Stimulated activated CD8-positive, alpha-beta memory T cell treated with anti-CD3 and anti-CD28 coated beads, Interleukin-7, amount 100 ng/mL, for 24 hours (primary cell): ENCODE measurements at places on chromosomes 13 and 19.

GRCh38 chr19:1237754-1238368 lies at the start of gene CBARP:
CBARP (minus strand) TSS chr19:1238005; CDS start chr19:1236100, 1,905 bp downstream.
- DNase-seq = no peak

GRCh38 chr13:49436890-49437289 lies 7.0 kb downstream of the CAB39L start:
- DNase-seq = no peak

GRCh38 chr13:114256547-114256946 lies 21.9 kb downstream of the CDC16 start:
- DNase-seq = no peak

GRCh38 chr19:18044825-18045304 lies 36.9 kb downstream of the ARRDC2 start:
- peak; percentile 81 for DNase-seq

DNA sequence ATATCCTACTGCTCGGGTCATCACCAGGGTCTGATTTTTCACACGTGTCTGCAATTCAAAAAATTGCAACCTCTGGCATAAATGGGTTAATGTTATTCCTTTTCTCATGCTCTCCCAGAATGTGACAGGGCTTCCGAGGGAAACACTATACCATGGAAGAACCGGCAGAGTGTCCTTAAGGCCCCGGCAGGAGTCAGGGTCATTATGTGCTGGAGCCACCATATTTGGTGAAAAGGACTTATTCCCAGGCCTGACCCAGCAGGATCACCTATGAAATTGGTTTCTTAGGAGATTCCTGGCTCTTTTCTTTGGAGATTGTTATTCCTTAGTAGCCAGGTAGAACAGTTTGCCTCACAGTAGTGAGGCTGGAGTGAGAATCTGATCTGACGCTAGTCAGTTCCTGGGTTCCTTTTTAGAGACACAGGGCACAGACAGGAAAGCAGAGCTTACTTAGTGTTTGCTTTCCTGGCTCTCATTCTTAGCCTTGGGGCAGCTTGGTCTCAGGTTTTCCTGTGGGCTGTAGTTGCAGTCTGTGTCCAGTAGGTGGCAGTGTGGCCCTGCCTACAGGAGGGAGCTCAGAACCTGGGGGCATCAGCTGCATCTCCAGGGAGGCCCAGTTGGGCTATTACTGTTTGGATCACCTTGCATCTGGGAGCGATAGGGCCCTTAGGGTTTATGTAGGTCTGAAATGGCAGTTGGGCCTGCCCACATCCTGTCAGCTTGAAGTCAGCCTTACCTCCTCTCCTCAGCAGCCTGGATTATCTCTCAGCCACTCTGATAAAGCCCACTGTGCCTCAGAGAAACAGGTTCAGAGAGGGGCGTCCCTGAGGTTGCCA lies 12.4 kb downstream of the SNRNP70 start:
- peak; percentile 40 for DNase-seq

DNA sequence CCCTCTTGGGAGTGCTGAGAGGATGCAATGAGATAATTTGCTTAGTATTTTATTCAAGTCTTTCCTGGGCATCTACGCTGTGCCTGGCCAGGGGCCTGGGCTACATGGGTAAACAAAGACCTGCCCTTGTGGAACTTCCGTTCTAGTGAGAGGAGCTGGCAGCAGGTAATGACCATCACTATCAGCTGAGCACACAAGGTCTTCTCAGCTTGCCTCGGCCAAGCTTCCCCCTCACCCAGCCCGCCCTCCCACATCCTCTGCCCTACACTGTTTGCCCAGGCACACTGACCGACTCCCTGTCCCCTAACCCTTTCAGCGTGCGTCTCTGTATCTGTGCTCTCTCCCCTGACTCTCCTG lies 8.6 kb upstream of the FKRP start:
- no peak for DNase-seq

- no peak for DNase-seq
These were observed 19.1 kb upstream of the ZNF260 start for GRCh38 chr19:36547001-36547732.

GRCh38 chr13:83333614-83334388 lies 548.5 kb downstream of the SLITRK1 start:
- no peak for DNase-seq

GRCh38 chr13:99376924-99377323 lies 69.7 kb upstream of the GPR183 start:
- no peak for DNase-seq

DNA sequence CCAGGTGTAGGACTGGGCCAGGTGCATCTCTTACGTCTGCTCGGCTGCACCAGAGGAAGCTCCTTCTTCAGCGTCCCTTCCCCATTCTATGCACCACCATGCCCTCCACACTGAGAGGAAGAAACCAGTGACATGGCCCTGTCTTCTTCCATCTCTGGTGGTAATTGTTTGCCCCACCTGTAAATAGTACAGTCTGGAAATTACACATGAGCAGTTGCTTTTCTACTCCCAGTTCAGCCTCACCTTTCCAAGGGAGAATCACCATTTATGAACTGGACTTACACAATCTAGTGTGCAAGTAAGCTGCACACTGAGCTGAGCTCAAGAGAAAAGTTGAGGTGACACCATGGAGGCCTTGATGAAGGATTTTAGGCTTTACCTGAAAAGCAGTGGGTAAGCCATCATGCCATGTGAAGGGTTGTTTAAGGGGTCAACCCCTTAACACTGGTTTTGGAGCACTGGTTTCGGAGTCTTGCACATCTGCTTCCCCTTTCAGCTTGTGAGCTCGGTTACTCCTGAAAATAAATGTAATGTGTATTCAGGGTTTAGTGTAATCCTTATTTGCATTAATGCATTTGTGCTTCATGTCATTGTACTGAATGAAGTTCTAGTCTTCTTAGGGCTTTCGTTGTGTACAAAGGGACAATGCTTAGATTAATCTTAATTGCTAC lies 22.4 kb downstream of the ZNF536 start:
- no peak for DNase-seq

- DNase-seq = no peak
These were observed 6.2 kb downstream of the ZNF763 start for GRCh38 chr19:11971041-11971440.

DNA sequence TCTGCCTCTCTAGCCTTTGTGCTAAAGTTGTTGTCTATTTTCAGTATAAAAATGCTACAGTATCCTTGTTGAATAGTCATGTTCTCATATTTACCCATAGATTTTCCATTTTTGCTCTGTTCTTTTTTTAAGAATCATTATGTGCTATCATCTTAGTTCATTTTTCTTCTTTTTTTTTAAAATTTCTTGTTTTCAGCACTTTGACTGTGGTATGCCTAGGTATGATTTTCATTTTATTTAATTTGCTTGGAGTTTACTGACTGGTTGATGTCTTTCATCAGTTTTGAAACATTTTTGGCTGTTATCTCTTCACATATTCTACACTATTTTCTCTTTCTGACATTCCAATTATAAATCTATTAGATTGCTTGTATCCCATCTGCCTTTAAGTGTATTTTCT lies 192.9 kb downstream of the PDS5B start:
- no peak for DNase-seq

DNA sequence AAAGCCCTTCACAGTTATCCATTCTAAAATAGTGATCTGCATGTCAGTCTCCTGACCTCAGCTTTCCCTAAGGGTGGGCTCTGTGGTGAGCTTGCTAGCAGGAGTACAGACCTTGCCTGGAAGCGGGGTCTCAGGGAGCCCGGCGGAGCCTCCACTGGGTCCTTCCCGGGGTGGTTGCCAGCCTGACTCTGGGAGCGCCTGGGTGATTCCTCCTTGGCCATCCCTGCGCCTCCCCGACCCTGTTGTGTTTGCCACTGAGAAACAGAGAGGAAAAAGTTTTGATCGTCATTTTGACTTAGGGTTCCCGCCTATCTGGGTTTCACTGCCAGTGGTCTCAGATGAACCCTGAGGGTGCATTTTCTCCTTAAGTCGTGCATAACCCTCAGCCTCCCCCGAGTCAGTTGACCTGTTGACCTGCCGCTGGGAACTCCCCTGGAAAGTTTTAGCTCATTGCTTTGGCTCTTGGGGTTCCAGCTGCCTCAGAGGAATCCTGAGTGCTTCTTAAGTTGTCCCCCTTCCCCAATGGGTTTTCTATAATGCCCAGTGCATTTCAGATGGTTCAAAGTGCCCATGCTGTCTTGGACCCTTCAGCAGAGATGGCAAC lies 117.8 kb downstream of the RAB20 start:
- no peak for DNase-seq

DNA sequence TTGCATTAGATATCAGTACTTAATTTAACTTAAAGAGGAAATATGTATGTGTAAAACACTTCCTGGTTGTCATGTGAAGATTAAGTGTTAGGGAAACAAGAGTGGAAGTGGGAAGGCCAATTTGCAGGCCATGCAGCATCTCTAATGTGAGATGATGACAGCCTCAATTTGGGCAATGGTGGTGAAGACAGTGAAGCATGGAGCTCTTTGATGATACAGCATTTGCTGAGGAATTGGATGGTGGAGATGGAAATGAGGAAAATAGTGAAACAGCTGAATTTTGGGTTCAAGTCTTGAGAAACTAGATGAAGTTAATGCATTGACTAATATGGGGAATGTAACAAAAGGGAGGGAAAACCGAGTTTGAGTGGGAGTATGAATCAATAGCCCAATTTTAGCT lies 231.7 kb upstream of the MIR17HG start:
- DNase-seq = no peak

DNA sequence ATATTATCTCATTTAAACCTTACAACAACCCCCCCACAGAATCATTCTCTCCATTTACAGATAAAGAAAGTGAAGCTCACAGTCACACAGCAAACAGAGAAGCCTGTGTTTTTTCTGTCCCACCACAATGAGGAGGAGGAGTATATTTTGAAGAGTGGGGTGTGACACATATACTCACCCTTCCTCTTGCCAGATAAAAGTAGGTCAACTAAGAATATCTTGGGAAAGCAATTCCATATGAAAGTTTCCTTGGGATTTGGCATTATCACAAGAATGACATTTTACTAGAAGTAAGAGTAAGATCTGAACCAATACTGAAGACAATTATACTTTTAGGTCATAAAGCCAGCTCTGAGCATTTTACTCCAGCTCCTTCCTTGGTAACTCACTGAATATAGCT lies 287.5 kb upstream of the HTR2A start:
- DNase-seq = no peak

- DNase-seq = peak; percentile 40
These were observed 17.3 kb downstream of the SIGLEC8 start for GRCh38 chr19:51440846-51441409.

- DNase-seq = no peak
These were observed 20.6 kb upstream of the PCCA start for GRCh38 chr13:100068133-100068931.

- DNase-seq = no peak
These were observed 39.5 kb downstream of the FAM124A start for GRCh38 chr13:51261610-51262249.

DNA sequence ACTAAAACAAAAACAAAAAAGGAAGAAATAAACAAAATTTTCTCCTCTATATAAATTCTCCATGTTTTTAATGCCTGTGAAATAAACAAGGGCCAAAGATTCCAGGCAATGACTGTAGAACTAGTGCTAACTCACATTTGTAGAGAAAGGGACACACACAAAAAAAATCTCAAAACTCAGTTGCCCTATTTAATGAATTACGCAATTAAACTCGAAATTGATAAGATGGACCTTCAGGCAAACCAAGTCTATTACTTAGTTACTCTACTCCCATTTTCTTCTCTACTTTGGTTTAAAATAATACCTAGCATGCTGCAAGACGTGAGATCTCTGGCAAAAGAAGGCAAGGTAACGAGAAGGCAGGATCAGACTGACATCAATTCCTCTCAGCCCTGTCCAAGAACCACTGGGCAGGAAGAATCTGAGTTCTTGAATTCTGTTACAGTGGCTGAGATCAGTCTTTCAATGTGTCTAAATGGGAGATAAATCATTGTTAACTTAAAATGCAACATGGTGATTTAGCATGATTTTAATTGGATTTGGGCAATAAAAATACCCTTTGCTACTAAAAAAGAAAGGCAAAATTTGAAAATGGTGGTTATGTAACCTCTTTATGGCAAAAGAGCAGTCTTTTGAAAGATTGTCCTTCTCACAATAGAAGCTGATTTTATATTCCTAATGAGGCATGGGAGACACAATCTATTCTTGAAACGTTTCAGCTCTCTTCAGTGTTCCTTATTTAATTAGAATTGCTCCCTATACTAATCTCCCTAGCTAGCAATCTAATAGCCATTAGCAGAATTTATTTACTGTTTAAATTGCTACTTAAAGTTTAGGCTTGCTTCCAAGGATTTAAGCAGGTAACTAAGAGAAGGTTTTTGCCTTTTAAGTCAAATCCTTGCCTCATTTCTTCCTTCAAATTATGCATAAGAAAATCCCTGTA lies 25.9 kb downstream of the SPRY2 start:
- no peak for DNase-seq

- DNase-seq = no peak
These were observed 1610.2 kb downstream of the SLITRK5 start for GRCh38 chr13:89281331-89281730.

DNA sequence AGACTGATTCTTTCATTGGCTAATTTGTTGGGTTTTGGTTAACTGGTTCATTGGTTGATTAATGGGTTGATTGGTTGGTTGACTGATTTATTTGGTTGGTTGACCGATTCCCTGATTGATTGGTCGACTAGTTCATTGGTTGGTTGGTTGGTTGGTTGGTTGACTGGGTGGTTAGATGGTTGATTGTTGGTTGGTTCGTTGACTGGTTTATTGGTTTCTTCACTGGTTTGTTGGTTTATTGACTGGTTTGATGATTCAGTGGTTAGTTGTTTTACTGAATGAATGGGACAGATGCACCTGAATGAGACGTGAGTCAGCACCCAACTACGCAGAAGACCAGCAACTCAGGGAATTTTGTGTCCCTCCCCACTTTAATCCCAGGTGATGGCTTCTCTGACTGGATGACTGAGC lies 2.7 kb upstream of the NUP62 start:
- DNase-seq = no peak

DNA sequence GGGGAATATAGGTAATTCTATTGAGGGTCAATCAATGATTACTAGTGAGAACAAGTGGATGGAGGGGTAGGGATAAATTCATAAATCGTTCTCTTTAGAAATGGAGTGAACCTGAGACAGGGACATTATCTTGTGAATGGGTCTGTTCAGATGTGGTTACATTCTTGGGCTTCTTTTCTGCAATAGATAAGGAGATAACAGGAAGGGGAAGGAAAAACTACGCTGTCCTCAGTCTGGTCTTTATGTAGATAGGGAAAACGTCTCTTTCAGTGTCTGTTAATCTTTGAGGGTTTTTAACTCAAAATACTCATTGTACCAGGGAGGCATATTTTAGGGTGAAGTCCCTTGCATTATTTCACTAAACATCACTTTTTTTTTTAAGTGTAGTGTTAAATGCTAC lies 266.7 kb upstream of the MAB21L1 start:
- no peak for DNase-seq

DNA sequence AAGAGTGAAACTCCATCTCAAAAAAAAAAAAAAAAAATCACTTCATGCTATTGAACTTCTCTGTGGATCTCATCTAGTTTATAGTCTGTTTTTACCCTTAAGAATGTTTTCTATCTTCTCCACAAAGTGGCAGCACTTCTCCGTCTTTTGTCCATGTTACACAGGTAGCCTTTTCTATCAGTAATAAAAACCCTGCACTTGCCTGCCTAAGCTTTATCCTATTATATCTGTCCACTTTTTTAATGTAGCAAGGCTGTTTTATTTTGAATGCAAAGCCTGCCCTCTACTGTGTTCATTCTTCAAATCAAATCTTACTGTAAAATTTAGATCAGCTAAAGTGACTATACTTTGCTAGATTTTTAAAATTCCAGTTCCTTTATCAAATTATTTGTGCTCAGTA lies 124.0 kb downstream of the STOML3 start:
- DNase-seq = no peak

- no peak for DNase-seq
These were observed 4.2 kb downstream of the SPINT2 start for GRCh38 chr19:38268539-38268938.
